ENCODE measurements at places on chromosomes 16 and 17. TPM values are rescaled to one million over a fixed set of nuclear protein-coding genes. Genes with fewer than 3 reads are reported as not detected.
A peak's percentile ranks its signal among the peaks of the same experiment; 100 is the strongest.

- DNase-seq = peak; percentile 25
These were observed 174.8 kb downstream of the NTN1 start for GRCh38 chr17:9195961-9196670.

GRCh38 chr17:2337544-2338314 lies 428 bp downstream of the SGSM2 start:
- DNase-seq = peak; percentile 67

Gene SOX15
- 6.0 TPM for total RNA-seq

Gene HSF5
- total RNA-seq = 0.08 TPM

DNA sequence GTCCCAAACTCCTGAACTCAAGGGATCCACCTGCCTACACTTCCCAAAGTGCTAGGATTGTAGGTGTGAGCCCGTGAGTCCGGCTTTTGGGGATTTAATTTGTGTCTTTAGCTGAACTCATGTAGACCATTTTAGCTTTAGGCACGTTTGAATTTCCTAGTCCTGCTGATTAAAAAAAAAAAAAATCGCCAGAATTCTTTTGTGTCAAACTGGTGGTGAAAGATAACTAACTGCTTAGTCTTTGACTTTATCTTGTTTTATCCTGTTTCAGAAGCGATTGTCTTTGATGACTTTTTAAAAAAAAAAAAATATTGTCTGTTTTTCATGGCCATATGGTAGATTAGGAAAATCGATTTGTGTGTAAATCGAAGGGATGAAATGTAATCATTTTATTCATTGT lies 2.6 kb downstream of the RABEP1 start:
- no peak for DNase-seq

Gene PRSS36
- total RNA-seq = 2.0 TPM

GRCh38 chr17:14745541-14745940 lies 444.7 kb downstream of the HS3ST3B1 start:
- DNase-seq = no peak

DNA sequence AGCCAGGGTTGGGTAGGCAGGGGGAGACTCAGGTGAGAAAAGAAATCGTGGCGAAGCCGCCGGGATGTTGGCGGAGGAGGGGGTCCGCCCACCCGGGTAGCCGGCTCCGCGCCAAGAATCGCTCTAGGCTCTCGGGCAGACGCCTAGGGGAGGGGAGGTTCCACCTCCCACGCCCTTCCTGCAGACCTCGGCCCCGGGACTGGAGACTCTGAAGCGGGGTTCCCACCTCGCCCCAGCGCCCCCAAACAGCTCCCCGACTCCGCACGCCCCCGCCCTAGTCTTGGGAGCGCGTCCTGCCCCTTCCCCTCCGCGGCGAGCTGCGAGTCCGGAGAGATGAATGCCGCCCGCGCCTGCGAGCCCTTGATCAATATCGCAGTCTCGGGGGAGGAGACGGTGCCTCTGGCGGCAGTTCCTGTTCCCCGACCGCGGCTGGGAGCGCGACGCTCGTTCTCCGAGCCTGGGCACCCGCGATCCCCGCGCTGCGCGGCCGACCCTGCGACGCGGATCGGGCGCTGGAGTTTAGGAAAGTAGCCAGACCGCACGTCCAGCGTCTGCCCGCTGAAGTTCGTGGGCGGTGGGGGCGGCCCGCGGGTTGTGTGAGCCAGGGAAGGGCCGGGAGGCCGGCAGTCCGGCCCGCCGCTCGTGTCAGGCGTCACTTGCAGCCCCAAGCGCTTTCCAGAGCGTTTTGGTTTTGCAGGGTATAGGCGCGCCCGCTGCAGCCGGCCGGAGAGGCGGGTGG lies 790 bp downstream of the CRHR1 start:
- DNase-seq = no peak

DNA sequence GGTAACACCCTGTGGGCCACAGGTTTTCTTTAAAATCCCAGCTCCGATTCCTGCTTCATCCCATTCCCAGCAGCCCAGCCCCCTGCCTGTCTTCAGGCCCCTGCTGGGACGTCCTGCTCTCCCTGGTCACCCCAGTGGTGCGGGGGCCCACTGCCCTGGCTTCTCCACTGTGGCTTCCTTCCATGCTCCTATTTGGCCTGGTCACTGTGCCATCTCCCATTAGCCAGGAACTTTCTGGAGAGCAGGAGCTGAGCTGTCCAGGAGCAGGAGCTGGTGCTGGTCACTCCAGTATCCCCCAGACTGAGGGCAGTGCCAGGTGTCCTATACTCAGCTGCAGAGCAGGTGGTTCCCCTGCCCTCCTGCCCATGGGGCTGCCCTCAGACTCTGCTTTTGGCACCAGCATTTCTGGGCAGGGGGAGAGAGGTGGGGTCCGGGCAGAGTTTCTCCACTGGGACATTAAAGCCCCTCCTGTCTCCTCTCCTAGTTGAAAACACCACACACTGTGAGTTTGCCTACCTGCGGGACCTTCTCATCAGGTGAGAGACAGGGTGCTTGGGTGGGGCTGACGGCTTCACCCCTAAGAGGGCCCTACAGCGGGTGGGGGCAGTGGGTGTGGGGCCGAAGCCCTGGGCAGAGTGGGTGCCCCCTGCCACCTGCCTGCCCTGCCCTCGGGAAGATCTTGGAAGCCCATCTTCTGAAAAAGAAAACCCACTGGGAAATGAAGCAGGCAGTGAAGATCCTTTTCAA lies 356.2 kb downstream of the SEC14L1 start:
- no peak for DNase-seq

GRCh38 chr17:9381068-9381467 lies 194.6 kb downstream of the STX8 start:
- no peak for DNase-seq

DNA sequence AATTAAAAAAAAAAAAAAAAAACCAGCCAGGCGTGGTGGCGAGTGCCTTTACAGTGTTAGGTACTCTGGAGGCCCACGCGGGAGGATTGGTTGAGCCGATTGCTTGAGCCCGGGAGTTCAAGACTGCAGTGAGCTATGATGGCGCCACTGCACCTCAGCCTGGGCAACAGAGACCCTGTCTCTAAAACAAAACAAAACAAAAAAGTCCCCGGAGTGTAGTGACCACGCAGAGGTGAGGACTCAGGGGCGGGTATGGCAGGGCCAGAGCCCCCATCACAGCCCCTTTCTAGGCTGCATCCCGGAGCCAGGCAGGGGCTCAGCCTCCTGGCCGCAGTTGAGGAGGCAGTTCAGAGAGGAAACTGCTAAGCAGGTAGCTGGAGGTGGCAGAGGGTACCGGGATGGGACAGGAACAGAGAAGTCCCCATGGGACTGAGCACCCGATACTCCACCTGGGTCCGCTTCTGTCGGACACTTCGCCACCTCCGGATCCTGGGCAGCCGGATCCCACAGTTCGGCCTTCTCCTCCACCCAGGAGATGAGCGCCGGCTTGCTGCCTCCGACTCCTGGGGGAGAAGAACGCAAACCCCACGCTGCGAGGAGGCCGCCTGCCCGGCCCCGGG lies 800 bp downstream of the ZNF747 start:
- no peak for DNase-seq

DNA sequence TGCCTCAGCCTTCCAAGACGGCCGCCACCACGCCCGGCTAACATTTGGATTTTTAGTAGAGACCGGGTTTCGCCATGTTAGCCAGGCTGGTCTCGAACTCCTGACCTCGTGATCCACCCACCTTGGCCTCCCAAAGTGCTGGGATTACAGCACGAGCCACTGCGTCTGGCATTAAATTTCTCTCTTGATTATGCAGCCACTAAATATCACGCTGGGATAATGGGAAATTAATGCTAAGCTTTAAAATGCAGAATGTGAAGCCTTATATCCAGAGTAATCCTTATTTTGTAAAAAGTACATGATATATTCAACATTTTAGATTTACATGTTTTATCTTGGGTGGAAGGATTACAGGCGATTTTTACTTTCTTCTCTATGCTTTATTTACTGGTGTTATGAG lies 89.2 kb downstream of the ANKRD11 start:
- no peak for DNase-seq

GRCh38 chr17:47739150-47739549 lies 6.1 kb downstream of the TBX21 start:
- no peak for DNase-seq

Gene LLGL2
- 10.4 TPM for total RNA-seq

GRCh38 chr17:39632153-39632941 lies 4.6 kb upstream of the STARD3 start:
- no peak for DNase-seq

- peak; percentile 67 for DNase-seq
These were observed 1.3 kb downstream of the SLC16A11 start for GRCh38 chr17:7042501-7043181.

DNA sequence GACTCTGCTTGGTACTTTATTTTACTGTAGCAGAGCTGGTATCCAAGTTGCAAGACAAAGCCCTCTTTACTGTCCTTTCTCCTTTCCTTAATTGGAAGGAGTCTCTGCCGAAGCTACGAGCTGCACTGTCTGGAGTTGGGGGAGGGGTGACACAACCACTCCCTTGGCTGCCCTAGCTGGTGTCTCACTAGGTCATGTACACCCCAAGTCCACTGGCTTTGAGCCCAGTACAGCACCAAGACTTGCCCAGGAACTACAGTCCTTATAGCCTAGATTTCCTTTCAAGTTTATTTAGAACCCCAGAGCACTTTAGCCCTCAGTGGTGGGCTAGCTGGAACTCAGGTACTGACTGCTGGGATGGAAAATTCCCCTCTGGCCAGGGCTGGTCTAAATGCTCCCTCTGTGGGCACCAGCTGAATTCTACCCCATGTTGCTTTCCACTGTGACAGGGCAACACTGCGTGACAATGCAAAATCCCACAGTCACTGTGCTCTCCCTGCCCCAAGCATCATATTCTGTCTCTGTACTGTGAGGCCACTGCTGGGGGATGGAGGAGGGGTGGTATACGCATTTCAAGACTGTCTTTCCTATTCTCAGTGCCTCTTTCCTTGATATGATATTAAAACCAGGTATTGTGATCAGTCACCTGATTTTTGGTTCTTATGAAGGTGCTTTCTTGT lies 18.4 kb downstream of the EFCAB5 start:
- DNase-seq = no peak

Gene KRTAP3-2
- total RNA-seq = not detected

Gene HID1
- total RNA-seq = 11.9 TPM

- no peak for DNase-seq
These were observed 120.7 kb upstream of the GSE1 start for GRCh38 chr16:85492295-85492864.

GRCh38 chr17:49005140-49005539 lies 8.0 kb downstream of the IGF2BP1 start:
- no peak for DNase-seq

DNA sequence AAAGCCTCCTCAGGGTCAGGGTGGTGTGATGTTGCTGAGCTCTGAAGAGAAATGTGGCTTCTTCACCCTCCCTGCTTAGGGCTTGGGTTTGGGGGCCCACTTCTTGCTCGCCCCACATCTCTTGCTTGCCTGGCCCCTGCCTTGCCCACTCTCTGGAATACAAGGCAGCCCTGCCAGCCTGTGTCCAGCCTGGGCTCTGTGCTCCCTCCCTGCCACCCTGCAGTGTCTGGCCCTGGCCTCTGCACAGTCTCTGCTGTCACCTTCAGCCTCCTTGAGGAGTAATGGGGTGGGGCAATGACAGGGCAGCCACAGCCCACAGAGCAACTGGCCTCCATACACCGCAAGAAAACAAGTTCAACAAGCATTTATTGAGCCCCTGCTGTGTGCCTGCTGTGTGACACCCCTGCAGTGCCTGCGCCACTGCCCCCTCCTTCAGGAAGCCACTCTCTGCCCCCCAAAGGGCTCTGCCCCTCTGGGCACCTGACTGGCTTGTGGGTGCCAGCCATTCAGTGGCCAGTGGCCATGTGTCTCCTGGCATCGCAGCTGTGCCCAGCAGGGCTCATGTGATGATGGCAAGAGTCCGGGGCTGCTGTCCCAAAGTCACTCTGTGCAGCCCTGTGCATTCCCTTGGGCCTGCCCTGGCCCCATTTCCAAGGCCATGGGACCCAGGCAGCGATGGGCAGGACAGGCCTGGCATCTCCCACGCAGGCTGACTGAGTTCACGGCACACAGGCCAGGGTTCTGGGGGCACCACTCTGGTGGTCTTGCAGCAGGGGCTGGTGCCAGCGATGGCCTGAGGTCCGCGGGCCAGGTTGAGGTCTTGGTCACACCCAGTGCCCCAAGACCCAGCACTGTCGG lies 240.8 kb downstream of the KATNIP start:
- DNase-seq = no peak

- DNase-seq = no peak
These were observed 16.5 kb upstream of the NF1 start for GRCh38 chr17:31078290-31078689.

GRCh38 chr16:1527836-1528811 lies 5.3 kb upstream of the TMEM204 start:
- peak; percentile 62 for DNase-seq

GRCh38 chr16:12173121-12173520 lies 196.6 kb downstream of the SNX29 start:
- peak; percentile 37 for DNase-seq

DNA sequence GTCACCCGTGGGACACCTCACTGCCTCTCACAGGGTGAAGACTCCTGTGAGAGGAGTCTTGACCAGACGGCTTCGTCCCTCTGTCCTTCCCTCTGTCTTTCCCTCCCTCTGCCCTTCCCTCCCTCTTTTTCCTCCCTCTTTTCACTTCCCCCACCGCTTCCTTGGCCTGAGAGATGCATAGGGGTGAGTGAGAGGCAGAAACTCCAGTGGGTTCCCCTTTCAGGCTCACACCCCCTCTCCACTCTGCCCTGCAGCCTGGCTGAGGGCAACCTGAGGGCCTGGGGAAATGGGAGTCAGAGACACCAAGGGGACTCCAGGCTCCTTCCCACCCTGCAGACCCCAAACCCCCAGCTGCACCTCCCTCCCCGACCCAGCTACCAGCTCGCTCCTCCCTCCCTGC lies 14.6 kb upstream of the KRT17 start:
- DNase-seq = peak; percentile 38

Gene CETP
- 0.46 TPM for total RNA-seq

Gene OR3A2
- total RNA-seq = not detected

DNA sequence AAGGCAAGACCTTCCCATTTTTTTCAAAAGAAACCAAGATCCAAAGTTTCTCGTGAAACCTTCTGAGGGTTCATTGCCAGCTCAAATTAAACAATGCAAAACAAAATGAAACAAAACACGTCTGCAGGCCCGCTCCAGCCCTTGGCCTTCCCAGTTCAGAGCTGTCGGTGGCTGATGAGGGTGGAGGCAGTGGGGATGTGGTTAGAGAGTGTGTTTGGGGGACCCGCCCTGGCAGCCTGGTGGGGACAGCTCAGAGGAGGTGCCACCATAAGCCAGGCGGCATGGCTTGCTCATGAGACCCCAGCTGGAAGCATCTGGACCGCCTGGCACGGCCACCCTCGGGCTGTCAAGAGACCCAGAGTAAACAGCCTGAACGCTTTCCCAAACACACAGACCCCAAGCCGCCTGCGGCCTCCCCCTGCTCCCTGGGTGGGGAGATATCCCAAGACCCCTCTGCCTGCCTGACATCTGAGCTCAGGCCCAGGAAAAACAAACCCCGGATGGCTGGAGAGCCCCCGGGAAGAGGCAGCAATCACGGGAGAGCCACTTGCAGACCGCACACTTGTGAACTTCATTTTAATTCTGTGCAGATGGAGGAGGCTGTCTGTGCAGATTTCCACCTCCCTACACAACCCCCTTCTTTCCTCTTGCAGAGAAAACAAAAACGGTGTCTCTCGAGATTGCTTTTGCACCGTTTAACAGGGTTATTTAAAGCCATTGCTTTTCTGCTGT lies 35.4 kb upstream of the LITAF start:
- peak; percentile 73 for DNase-seq

Measured in right cardiac atrium (tissue), 5 donors.